IPS DF 19.7 (cell line): ENCODE measurements at places on chromosomes 2 and 18.

- no peak for DNase-seq
These were observed 169.6 kb downstream of the KCNS3 start for GRCh38 chr2:18047896-18048657.

- no peak for DNase-seq
These were observed 265.5 kb downstream of the PTH2R start for GRCh38 chr2:208671886-208672680.

GRCh38 chr2:55101466-55101865, 51.2 kb upstream of the RTN4 start:
- no peak for DNase-seq

DNA sequence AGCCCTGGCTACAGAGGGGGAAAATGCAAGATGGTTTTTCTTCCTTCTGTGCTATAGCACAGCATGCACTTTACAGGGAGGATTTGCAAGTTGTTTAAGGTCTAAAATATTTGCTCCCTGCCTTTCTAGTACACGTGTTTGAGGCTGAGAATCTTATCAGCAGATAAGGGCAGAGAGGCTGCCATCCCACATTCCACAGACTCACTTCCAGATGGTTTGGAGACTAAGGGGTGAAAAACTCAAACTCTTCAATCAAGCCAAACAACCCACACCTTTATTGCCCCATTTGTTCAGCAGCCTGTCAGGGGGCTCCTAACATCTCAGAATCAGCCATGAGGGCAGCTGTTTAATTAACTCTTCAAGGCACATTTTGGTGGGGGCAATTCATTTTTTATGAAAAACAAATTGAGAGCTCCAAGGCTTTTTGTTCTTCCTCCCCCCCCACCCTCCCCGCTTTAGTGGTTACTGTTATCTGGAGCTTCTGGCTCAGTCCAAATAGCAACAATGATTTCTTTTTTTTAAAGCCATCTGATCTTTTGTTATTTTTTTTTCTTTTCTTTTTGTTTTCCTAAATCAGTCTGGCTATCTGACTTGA, 242.6 kb upstream of the NT5C1B start:
- DNase-seq: no peak

- no peak for DNase-seq
These were observed 54.0 kb upstream of the CYP1B1 start for GRCh38 chr2:38129987-38130386.

DNA sequence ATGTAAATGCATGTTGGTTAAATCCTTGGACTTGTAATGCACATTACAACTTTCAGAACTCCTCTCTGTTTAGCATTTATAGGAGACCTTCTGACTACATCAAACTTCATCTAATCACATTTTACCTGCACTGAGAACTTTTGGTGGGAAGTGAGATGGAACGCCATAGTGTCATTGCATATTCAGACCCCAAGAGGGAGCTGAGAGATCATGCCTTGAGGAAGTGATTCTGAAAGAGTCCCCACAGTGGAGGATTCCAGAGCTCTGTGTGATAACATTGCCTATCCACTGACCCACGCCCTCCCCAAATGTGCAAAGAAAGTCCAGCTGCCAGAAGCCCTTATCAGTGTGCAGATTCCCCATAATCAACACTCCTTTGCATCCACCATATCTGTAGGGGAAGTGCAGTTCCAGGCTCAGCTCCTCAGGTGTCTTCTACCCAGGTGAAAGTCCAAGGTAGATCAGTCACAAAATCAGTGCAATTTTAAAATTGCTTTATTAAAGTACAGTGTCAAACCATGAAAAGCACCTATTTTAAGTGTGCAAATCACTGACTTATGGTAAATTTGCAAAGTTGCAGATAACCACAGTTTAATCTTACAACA, 212.4 kb downstream of the RPIA start:
- DNase-seq: no peak

GRCh38 chr2:26305540-26305939, 40.4 kb upstream of the SELENOI start:
- DNase-seq: no peak

DNA sequence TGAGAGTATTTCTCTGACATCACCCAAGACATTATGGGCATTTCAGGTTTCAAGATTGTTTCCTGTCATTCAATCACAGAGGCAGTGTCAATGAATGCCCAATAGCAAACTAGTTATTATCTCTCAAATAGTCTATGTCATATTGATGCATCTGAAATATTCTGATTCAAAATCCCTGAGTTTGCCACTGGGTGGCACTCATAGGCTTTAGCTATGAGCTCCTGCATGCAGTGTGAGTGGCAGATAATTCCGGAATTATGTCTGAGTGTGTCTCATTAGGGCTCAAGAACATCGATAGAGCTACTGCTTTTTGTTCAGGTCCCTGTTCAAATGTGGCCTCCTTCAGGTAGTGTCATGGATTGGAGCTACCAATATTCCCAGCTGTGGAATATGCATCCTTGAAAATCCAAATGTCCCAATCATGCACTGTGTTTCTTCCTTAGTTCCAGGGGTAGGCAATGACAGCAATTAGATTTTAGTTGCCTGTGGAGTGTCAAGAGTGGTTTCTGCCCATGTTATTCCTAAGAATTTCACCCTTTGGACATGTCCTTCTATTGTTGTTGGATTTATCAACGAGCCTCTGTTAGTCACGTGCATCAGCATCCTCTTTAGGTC, 7.8 kb upstream of the OR6B3 start:
- peak; percentile 5 for DNase-seq

DNA sequence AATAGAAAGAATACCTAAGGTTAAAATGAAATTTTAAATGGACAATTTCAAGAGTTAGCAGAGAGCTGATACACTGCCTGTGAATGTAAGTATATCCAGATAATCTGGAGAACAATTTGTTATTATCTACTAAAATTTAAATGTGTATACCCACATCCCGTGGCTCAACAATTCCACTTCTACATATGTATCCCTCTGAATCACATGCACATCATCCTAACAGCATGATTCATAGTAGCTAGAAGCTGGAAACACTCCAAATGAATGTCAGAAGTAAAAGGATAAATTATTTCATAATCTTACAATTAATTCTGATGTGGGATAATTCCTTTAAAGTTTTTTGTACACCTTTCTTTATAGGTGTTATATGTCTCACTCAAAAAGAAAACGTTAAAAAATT, 87.9 kb downstream of the CNTNAP5 start:
- no peak for DNase-seq

- no peak for DNase-seq
These were observed 476.9 kb downstream of the PTPRM start for GRCh38 chr18:8044004-8044403.

DNA sequence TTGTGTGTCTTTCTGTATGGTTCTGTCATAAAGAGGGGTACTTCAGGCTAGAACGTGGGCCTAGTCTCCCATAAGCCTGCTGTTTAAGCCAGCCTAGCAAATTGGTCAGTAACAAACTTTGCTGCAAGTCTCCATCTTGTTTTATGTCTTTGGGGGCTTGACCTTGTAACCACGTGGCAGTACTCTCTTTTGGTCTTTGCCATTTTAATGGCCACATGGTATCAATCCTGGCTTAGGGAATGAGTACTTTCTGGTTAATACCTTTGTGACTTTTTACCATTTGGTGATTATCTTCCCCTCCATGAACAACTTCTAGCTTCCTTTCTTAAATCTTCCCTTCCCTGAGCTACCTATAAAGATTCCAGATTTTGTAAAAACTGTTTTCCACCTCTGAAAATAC, 148.3 kb downstream of the GCA start:
- no peak for DNase-seq

DNA sequence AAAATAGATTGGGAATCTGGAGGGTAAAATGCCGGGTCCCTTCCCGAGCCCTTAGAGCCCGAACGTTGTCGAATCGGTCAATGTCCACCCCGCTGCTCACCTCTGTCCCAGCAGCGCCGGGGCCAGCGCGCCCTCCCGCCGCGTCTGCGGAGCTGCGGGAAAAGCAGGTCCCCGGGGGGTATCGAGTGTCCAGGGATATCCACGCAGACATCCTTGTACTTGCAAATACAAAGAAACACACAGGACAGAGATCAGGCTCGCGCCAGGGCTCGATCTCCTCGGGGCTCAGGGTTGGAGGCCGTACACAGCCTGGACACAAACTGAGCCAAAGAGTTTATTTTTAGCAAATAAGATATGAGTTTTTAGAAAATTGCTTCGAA, 2.3 kb upstream of the GATA6 start:
- DNase-seq: no peak

DNA sequence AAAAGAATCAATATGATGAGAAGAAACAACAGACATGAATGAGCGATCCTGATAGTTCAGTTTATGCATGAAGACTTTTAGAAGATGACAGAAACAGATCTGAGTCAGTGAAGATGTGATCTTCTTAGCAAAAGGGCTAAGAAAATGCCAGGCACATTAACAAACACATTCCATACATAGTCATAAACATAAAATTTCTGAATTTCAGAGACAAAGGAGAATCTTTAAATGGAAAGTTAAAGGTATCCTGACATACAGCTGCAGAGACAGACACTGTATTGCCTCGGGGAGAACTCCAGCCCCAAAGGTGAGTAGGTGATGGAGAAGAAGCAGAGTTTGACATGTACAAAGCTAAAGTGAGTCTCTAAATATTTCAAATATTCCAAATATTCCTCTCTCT, 40.6 kb upstream of the FN1 start:
- no peak for DNase-seq

DNA sequence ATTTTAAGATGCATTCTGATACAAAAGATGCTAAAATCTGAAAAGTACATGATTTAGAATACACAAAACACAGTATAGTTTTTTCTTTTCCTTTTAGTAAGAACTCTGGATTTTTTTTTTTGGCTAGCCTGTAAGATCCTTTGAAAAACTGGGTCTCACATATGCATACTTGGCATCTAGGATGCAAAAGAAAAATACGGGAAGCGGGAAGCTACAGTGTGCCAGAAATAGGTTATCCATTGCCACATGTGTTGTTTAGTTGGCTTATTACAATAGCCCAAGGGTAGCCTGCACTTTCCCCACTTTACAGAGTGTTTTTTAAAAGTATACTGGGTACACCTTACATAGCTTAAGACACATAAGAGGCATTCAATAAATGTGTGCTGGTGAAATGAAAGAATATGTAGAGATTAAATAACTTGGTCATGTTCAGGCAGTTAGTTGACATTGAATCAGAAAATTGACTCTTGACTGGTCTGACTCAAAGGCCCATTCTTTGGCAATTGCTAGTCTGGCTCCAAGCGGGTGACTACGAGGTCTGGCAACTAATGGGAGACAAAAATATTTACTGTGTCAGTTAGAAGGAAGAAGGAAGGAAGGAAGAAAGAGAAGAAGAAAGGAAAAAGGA, 286.8 kb upstream of the TRIB2 start:
- DNase-seq: no peak
